ENCODE measurements at places on chromosomes 12 and 14. TPM values are rescaled to one million over a fixed set of nuclear protein-coding genes. Genes with fewer than 3 reads are reported as not detected.

- DNase-seq: peak; percentile 52
Measured at GRCh38 chr14:91354979-91355685, 62.5 kb downstream of the CCDC88C start.

The TECPR2 gene
- total RNA-seq: 2.3 TPM

DNA sequence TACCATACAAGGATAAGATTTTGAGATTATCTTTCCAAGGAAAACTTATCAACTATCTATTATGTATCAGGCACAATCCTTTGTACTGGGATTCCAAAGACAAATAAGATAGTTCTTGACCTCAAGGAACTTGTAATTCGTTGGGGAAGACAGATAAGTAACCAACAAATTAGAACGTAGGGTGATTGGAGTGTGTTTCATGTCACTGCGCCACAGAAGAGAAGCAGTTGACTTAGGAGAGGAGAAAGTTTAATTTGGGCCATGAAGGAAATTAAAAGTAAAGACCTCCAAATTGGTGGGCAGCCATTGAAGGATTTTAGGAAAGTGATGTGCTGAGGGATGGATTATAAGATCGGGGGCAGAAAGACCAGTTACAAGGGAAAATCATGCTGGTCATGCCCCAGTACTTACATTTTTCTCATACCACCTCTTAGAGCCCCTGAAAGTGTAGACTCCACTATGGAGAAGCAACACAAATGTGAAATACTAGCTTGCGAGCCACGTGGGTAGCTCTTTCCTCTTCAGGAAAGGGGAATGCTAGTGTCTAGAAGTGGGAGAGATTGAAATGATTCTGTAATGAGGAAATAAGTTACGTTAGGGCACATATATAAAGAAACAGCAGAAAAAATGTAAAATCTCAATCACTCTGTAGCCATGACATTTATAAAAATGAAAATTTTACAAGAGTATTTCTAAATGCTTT is 148.7 kb downstream of the ETV6 start:
- no peak for DNase-seq

GRCh38 chr12:16913832-16914490 is 308.0 kb upstream of the LMO3 start:
- no peak for DNase-seq

DNA sequence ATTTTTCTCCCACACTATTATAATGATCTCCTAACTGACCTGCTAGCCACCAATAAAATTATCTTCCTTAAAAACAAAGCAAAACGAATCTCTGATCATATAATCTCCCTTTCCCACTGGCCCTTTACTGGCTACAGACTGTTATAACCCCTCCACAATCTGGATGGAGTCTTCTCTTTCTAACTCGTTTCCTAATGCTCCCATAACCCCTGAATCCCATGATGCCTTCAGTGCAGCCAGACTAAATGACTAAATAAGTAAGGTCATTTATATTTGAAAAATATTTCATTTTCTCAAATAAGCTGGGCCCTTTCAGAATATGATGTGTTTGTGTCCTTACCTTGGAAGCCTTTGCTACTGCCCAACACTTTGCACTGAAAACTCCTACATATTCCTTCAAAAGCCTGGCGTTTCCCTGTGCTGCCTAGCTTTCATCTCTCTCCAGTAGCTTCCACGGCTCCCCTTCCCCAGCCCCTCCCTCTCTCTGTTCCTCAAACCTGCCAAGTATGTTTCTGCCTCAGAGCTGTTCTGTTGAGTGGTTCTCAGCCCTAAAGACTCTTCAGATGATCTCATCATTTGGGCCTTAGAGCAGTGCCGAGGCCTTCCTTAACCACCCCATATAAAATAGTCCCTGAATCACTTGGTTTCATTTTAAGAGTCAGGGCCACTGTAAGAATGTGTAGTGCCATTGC is 91.7 kb downstream of the MYRFL start:
- DNase-seq: no peak

DNA sequence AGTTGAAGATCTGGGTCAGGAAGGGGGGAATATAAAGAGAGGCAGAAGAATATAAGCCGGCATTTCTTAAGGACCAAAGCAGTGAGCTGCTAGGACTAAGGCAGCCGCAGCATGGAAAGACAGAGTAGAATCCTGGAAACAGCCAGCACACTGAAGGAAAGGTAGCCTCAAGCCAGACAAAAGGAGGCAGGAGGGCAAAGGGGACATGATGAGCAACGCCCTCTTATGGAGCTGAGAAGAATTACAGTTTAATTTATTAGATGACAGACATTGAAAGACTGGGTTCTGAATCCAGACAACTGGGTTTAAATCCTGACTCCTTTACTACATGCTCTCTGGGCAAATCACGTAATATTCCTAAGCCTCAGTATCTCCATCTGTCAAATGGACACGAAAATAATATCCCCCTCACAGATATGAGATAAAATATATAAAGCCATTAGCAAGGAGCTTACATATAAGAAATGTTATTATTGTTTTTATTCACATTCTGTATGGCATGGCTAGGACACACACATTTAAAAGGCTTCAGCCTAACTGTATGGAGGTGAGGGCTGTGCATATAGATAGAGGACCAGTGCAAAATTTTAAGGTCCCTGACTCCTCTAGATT is 8.1 kb upstream of the PCED1B start:
- peak; percentile 19 for DNase-seq

- no peak for DNase-seq
Measured at GRCh38 chr12:23555825-23556207, 393.7 kb downstream of the SOX5 start.

The BIN2 gene
- total RNA-seq: 33.8 TPM

DNA sequence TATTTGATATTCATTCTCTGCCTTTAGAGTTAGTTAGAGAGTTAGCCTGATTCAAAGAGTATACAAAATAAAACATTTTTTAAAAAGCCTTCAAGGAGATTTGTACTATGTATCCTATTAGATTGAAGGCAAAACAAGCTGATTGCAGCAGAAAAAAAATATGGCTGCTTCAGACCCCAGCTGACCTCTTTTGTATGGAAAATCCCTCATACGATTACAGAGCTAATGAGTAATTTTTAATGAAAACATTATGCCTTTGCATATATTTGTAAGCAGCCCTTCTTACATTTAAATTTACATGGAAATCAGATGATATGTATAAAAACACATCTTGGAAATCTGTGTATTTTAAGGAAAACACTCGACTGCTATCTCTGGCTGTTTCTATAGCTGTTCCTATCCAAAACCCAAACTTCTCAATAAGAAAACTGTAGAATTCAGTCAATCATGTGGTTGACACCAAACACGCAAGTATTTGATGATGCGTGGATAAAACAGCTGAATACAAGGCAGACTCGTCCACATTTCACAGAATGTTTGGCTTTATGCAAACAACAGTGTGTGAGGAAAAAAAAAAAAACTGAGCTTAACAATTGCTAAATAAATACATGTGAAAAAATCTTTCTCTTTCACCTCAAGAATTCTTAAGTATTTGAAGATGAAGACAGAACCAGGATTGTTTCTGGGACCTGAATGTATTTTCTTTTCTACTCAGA is 275.3 kb downstream of the EGLN3 start:
- no peak for DNase-seq

DNA sequence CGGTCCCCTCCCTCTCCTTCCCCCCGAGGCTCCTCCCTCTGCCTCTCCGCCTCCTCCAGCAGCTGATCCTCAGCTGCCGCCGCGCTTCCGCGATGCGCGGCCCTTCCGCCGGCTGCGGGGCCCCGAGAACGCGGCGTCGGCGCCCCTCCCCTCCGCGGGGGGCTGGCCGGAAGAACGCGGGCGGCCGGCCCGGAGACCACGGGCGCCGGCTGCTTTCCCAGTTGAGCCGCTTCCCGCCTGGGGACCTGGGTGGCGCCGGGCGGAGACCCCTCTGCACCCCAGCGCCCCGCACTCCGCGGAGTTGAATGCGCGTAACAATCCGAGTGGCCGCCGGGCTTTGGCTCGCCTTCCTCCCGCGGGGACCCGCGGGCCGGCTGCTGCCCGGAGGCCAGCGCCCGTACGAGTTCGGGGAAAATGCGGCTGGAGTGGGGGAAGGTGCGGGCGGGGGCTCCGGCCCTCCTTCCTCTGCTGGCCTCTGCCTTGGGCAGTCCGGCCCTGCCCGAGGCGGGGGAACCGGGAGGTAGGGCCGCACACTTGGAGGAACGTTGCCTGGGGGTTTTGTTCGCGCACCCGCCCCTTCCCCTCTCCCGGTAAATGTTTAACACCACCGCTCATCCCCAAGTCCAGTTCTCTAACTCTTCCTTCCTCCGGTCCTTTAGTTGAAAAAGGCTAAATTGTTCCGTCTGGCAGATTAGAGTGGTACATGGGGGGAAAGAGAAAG is 393 bp upstream of the DCAF5 start:
- DNase-seq: no peak

DNA sequence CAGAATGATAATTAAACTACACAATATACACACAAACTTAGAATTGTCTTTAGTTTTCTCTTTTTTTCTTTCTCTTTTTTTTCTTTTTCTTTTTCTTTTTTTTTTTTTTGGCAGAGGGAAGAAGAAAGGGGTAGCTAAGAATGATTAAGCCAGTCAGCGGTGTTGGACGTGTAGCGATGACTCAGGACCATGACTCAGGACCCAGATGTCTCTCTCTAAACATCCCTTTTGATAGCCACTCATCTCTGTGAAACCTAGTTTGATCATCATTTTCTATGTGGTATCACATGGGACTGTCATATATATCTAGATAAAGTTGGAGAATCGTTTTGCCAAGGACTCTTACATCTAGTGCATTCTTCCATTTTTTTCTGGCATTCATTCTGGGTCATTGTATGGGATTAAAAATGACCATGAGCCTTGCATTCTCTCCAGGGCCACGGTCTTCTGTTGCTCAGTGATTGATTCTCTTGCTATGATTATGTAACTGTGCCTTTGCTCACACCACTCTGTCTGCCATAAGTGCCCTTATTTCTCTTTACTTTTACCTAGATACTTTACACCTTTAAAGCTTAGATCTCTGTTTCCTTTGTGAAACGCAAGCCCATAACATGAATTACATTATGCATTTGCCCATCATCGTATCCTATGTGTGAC is 26.6 kb upstream of the NRXN3 start:
- no peak for DNase-seq

DNA sequence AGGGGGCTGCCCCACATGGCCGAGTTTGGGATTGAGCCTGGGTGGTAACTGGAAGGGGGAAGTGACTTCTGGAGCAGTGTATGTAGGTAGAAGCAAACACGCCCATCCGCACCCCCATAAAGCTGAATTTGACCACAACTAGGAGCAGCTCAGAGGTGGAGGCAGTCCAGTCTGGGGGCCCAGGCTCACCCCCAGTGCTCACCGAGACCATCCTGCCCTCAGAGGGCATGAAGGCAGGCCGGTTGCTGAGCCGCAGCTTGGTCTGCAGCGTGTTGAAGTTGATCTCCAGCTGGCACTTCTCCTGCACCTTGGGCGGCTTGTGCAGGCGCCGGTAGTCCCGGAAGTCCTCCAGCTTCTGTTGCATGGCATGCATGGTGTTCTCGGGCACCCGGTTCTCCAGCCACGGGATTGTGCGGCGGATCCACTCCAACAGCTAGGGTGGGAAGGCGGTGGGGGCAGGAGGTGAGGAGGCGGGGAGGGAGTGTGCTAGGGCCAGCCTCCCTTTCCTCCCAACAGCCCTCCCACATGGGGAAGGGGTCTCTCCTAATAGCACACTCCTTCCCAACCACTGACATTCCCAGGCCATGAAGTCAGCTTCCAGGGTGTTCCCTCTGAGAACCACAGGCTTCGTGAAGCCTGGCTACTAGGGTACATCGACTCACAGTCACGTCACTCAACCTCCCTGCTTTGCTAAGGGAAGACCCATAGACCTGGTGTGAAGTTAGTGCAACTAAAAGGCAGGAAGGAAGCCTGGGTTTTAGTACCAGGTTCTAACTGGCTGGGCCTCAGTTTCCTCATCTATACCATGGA is 87.0 kb downstream of the ACTN1 start:
- DNase-seq: no peak

GRCh38 chr12:57888409-57889157 is 42.1 kb upstream of the CTDSP2 start:
- peak; percentile 77 for DNase-seq

The COX8C gene
- total RNA-seq: 0.79 TPM

DNA sequence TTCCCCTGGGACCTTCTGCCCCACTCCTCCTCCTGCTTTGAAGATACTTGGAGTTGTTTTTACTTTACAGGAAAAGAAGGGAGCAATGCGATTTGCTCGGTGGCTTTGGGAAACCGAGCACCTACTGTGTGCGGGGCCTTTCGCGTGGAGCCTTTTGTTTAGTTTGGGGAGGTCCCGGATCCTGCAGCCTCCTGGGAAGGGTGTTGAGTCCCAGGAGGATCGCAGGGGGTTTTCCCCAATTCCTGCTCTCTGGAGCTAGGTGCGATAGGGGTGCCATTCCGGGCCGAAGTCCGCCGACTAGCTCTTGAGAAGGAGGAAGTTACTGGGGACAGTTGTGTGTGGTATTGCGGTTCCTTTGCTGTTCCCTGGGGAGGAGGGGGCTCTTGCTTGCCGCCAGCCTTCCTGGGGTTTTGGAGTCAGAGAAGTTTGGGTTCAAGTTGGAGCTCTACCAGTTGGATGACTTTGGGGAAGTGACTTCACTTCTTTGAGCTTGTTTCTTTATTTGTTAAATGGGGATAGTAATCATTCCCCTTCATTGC is 1.1 kb downstream of the BRI3BP start:
- peak; percentile 25 for DNase-seq

DNA sequence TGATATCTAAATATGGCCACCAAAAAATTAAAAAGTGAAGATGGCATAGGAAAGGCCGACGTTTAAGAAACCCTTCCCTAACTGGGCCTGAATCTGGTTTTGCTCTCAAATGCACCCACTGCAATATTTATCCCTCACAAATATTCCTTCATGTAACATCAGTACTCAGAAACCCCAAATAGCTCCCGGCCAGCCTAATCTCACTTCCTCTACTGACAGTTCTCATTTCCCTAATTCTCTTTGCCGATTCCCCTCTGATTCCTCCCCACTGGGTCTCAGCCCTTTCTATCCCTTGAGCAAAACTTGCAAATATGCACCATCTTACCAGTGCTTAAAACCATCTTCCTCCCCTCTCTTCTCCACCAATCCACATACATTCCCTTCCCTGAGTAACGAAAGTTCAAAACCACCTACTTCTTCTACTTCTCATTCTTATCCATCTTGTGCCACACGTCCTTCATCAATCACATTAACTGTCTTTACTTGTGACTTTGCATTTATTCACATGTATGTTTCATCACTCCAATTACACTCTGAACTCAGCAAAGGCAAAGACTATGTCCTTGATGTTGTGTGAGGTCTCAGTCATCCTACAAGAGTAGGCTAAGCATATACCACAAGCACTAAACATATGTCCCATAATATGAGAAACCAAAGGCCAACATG is 23.1 kb downstream of the KCNK10 start:
- DNase-seq: no peak

The CDH24 gene
- total RNA-seq: 1.3 TPM

- no peak for DNase-seq
Measured at GRCh38 chr12:120764816-120765215, 39.2 kb downstream of the ACADS start.

The DIO3 gene
- not detected for total RNA-seq

All from activated naive CD4-positive, alpha-beta T cell treated with anti-CD3 and anti-CD28 coated beads for 36 hours (primary cell).